ENCODE measurements at places on chromosomes 7 and 10.

- DNase-seq = no peak
Measured at GRCh38 chr10:132698761-132699391, 87.1 kb downstream of the NKX6-2 start.

DNA sequence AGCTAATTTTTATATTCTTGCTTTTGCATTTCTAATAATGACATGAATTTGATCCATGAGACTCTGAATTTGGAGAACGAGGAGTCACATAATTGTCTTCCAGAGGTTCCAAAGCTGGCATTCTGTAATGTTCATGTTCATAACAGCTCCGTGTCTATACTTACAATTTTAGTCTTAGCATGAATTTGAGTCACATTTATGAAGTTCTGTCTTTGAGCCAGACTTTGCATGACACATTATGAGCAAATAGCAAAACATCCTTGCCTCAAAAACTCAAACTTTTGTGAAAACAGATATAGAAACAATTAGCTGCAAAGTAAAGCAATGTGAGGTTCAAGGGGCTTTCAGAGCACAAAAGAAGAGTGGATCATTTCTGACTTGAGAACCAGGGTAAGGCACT, 44.5 kb upstream of the CAV2 start:
- DNase-seq = no peak

- DNase-seq = no peak
Measured at GRCh38 chr7:112744818-112745217, 45.4 kb downstream of the TMEM168 start.

DNA sequence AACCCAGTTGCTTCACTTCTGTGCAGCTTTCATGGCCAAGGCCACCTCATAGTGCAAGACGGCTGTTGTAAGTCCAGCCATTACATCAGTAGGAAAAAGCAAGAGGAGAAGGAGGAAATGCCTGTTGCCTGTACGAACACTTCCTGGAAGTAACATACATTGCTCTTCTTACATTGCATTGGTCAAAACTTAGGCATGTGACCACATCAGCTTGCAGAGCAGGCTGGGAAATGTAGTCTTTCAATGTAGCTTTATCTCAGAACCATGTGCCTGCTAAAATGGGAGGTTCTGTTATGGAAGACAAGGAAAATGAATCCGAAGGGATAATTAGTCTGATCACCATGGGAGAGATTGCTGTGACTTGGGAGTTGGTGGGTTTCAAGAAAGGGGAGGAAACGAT, 4.3 kb downstream of the SLC29A3 start:
- DNase-seq = no peak

DNA sequence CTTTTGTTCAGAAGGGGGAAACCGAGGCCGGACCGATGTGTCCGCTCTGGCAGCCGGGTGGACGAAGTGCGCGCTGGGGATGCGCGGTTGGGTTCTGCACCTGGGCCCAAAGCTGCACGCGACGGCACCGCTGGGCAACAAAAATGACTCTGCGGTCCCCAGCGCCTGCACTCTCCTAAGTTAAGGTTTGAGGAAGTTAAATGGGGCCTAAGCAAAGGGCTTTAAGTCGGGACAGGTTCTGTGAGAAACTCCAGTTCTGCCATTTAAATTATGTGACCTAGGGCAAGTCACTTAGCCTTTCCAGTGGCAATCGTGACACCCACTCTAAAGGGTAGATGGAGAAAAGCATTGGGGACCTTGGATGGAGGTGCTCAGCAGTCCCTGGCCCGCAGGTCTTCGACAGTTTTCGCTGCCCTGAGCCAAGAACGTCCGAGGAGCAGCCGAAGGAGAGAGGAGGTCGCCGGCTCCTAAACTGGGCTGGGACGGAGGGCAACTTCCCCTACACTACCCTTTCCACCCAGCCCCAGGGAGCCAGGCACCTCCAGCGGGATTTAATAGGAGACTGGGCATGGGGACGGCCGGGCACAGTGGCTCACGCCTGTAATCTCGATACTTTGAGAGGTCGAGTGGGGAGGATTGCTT, 534 bp upstream of the ACBD5 start:
- no peak for DNase-seq

DNA sequence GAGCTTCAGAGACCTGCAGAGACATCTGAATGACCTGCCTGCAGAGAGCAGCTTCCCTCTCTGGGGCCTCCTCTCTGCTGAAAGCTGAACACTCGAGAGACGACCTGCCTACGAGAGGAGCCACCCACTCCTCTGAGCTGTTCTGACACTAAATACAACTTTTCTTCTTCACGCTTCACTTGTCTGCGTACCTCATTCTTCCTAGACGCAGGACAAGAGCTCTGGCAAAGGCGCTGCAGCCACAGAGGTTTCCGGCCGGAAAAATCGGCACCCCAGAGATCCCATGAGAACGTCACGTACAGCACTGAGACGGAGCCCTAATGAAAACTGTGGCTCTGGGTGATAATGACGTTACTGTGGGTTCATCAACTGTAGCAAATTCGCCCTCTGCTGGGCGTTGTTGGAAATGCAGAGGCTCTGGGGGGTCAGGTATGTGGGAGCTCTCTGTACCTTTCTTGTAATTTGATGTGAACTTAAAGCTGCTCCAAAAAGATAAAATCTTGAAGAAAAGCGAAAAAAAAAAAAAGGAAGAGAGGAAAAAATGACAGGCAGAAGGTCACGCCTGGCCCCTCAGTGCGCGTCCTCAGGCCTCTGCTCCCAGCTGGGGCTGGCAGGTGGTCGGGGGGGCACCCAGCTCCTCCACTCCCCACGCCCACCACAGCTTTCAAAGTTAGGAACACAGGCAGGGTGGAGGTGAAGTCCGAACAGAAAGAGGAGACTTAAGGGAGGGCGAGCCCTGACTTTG, 120.7 kb downstream of the DYNC2I1 start:
- DNase-seq = peak; percentile 30

DNA sequence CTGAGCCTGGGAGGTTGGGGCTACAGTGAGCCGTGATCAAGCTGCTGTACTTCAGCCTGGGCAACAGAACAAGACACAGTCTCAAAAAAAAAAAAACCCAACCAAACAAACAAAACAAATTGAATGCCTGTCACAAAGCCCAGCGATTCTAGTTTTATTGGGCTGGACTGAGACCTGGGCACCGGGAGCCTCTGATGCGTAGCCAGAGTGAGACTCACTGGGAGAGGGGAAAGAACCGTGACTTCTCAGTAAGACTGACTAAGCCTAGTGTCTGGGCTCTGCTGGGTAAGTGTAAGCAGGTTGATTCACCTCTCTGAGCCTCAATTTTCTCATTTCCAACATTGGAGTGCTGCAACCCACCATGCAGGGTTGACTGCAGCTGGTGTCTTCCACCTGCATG, 10.1 kb upstream of the LEP start:
- DNase-seq = no peak

DNA sequence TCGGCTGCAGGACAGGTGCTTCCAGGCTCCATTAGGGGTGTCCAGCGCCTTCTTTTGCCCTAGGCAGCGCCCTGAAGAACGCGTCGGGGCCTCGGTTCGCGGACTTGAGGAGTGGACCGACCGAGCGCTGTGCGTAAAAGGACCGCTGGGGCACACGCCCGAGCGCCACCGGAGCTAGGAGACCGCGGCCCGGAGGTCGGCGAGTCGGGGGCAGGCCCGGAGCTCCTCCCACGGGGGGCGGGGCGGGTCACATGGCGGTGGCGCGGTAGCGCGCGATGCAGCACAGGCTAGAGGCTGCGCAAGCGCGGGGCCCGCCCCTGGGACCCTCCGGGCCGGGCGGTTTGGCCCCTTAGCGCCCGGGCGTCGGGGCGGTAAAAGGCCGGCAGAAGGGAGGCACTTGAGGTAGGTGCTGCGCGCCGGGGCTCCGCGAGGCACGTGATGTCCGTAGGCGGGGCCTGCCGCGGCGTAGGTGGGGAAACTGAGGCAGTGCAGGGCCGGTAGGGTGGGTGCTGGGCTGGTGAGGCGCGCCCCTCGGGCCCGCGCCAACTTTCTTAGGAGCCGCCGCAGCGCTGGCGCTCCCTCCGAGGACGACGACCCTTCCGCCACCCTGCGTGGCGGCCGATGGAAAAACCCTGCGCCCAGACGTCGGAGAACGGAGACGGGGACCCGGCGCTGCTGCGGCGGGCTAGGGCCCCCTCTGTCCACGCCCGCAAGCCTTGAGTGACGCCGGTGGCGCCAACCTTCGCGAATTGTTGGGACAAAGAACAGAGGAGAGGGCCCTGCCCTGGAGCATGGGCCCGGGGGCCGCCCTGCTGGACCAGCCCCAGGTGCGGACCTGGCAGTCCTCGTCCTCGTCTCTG, at the start of gene PRXL2A:
Gene PRXL2A, plus strand, starts transcription at position 310 of the 860 bp plus-strand sequence. CDS start 11,917 bp downstream, outside the sequence.
- DNase-seq = no peak

Measured in GM04503 (cell line).